ENCODE measurements at places on chromosomes 2 and 18.

DNA sequence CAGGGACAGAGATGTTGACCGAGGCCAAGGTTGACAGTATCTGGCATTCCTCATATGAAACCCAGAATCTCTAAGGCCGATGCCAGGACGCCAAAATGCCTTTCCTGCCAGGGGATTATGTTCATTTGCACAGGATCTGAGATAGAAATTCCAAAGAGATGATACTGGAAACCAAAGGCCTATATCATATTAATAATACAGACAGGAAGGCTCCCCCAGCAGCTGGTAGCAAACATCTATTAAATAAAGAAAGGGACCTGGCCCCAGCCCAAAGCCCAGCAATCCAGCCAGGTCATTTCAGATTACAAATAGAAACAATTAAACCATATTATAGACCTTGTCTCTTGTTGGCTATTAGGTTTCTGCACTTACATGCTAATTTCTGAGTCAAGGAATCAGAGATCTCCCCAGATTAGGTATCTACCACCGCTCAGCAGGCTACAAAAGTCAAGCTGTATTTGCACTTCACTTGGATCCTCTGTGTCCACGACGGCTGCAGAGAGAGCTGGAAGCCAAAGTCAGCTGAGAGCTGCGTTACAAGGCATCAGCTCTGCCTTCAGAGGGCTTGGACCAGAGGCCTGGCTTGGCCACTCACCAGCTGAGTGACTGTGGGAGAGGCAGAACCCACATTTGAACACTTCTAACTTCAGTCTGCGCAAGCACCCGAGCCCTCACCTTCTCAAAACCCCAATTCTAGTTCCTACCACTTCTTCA, 269.3 kb upstream of the SIX2 start:
- no peak for DNase-seq

DNA sequence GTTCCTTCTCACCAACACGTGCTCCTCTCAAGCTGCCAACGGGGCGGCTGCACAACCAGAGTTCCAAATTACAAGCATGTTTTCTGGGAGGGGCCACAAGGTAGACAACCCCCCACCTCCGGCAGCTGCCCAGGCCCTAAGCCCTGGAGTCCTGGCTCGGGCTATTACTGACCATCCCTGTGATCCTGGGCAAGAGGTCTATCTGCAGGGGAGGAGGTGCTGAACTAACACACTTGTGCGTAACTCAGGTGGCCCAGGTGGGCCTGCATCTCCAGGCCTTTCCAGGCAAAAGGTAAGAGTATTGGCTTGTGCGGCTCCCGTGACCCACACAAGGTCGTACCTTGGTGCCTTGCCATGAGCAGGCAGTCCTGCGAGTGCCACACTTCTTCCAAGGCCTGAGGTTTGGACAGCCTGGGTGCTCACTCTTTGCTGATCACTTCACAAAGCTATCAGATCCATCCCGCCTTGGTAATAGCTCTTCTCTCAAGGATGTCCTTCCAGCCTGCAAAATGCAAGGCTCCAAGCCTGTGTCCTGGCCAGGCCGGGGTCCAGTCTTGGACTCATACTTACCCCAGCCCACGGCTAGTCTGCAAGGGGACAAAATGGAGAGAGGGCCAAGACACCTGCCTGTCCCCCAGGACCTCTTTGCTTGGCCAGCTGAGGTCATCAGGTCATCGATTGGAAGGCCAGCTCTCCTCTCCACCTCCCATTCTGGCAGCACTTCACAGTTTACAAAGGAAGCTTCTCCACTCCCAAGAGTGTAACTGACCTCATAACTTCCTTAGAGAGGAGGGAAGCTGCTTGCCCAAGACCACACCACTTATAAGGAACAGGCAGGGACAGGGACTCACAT, 33.9 kb downstream of the ADRA2B start:
- no peak for DNase-seq

DNA sequence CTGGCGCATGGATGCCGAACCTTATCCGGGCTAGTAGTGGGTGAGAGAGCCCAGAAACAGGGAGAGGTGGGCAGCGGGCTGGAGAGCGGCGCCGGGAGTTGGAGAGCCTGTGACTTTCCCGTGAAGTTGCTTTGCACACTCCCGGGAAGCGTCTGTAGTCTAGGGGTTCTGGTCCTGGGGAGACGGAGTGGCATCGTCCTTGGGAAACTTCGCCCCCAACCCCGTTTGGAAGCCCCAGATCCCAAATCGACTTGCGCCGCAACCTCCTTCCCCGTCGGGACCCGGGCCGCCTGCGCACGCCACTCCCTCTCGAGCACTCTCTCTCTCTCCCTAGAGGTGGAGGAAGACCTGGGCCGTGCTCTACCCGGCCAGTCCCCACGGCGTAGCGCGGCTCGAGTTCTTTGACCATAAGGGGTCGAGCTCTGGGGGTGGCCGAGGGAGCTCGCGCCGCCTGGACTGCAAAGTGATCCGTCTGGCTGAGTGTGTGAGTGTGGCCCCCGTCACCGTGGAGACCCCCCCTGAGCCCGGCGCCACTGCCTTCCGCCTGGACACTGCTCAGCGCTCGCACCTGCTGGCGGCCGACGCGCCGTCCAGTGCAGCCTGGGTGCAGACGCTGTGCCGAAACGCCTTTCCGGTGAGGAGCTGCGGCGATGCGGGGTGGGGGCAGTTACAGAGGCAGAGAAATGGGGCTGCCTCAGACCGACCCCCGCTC, 456 bp downstream of the DOK1 start:
- DNase-seq: peak; percentile 25

DNA sequence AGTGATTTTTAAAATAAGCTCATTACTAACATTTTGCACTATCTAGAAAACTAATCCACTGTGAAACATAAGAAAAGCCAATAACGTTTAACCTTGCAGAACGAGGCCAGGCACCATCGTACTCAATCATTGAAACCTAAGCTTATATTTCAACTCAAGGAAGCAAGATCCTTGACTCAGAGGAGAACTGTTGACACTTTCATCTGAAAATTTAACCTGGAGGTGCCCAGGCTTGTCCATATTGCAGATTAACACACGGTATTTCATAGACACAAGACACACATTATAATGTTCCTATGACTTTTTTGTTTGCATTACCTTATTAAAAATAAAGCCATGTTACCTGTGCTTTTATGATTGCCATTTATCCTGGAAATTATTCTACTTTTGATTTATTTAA, 89.6 kb downstream of the ZNF385B start:
- DNase-seq: no peak

- DNase-seq: no peak
These were observed 84.1 kb downstream of the TSN start for GRCh38 chr2:121839584-121839983.

DNA sequence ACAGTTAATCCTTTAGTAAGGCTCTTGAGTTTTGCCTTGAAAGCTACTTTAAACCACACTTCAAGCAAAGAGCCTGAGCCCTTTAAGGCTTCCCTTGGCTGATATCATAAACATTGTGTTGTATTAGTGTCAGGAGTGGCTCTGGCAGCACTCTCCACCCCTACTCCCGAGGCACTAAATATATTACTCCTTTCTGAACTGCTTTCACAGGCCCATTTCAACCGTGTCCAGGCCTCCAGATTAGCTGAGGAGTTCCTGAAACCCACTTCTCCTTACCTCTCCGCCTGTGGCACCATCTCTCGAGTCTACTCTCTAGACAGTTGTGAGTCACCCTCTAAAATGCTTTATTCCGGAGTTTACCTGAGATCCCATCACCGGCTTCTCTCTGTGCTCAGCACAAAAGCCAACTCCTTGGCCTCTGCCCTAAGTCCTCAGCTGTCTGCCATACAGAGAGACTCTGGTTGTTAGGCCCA, 14.4 kb upstream of the STON1 start:
- no peak for DNase-seq

- no peak for DNase-seq
These were observed 654.9 kb upstream of the CNTNAP5 start for GRCh38 chr2:123370186-123370585.

GRCh38 chr2:120641366-120641771, 94.3 kb upstream of the GLI2 start:
- DNase-seq: no peak

DNA sequence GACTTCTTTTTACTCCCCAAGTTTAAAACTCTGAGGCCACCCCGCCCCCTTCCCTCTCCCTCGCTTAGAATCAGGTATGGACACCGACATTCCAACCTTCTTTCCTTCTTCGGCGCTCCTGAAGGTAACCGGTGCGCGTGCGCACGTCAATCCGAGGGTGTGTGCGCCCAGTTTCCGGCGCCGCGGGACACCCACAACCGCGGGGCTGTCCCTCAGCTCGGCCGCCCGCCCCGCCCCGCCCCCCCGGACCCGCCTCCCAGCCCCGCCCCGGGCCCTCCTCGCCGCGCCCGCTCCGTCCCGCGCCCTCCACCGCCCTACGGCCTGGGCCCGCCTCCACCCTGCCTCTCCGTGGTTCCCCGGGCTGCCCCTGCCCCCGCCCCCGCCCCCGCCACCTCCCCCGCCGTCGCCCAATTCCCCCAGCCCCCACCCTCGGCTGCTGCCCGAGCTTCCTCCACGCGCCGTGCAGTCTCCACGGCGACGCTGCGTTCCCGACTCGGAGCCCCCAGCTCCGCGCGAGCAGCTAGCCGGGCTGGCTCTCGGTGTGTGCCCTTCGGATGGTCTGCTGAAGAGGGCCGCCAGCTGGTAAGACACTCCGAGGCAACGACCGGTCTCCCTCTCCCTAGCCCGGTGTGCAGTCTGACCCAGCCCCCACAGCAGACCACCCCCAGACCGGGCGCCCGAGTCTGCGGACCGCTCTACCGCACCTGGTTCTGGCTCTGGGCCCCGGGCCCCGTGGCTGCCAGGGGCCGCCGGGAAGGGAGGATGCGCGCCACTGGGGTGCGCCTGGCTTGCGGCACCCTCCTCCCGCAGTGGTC, 635 bp downstream of the ERICH2 start:
- peak; percentile 51 for DNase-seq

- no peak for DNase-seq
These were observed 139.8 kb downstream of the OLA1 start for GRCh38 chr2:174108579-174108978.

- DNase-seq: no peak
These were observed 135.7 kb upstream of the NDUFV2 start for GRCh38 chr18:8966821-8967220.

GRCh38 chr2:100810603-100811145, 9.3 kb upstream of the NPAS2 start:
- DNase-seq: no peak

DNA sequence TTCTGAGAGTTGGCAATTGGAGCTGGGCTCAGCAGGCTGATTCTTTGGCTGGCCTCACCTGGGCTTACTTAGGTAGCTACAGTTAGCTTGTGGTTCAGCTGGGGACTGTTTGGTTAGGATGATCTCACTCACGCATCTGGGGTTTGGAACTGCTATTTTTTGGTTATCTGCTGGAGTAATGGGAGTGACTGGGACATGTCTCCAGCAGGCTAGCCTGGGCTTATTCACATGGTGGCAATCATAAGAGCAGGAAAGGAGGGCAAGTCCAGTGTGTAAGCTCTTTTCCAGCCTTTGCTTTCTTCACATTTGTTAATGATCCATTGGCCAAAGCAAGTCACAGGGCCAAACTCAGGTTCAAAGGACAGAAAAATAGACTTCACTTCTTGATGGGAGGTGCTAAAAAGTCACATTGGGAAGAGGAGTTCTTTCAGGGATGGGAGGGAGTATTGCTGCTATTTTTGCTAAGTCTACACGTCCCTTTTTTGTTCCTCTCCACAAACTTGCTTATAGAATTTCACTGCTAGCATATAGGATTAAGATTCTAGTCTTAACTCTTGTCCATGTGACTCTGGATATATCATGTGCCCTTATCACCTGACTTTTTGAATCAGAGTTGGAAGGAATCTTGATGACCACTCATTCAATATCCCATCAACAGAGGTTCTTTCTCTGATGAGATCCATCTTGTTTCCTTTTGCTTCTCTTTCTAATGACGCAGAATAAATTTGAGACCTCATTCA, 174.0 kb downstream of the ZFP36L2 start:
- no peak for DNase-seq

- DNase-seq: no peak
These were observed 151.8 kb upstream of the KCTD1 start for GRCh38 chr18:26700201-26700600.

DNA sequence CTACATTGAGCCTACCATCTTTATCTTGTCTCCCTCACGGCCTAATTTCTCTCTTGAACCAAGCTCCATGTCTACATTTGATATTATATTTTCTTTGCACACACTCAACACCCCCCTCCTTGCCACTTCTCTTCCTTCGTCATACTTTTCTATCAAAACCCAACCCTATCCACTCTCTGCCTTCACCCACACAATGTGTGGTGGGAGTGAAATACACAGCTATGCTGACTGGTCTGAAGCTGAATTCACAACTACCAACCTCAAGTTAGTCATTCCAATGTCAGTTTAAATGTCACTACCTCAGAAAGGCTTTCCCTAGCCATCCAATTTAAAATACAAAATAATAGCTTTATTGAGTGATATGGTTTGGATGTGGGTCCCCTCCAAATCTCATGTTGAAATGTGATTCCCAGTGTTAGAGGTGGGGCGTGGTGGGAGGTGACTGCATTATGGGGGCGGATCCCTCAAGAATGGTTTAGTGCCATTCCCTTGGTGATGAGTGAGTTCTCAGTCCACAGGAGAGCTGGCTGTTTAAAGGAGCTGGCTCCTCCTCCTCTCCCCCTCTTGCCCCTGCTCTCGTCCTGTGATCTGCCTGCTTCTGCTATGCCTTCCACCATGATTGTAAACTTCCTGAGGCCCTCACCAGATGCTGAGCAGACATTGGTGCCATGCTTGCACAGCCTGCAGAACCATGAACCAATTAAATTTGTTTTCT, 112.1 kb downstream of the DTNB start:
- no peak for DNase-seq

DNA sequence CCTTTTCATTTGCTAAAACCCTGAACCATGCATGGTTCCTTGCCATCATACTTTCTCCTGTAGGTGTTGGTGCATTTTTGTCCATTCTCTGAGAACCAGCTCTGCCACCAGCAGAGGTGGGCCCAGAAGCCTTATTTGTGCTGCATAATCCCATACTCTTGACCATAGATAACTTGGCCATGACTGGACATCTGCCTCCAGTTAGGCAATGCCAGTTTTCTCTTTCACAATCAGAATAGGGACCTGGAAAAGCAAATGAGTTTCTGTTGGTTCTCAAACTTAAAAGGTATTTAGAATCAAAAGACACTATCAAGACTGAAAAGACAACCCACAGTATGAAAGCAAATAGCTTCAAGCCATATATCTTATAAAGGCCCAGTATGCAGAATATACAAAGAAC, 167.3 kb downstream of the MAIP1 start:
- DNase-seq: no peak

DNA sequence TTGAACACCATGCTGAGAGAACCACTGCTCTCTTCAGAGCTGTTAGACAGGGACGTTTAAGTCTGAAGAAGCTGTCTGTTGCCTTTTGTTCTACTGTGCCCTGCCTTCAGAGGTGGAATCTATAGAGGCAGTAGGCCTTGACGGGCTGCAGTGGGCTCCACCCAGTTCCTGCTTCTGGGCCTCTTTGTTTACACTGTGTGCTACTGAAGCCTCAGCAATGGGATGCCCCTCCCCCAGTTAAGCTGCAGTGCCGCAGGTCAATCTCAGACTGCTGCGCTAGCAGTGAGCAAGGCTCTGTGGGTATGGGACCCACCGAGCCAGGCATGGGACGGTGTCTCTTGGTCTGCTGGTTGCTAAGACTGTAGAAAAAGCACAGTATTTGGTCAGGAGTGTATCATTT, 162.3 kb upstream of the NXPH2 start:
- no peak for DNase-seq

GRCh38 chr2:190909680-190910079, 29.1 kb downstream of the GLS start:
- no peak for DNase-seq

- no peak for DNase-seq
These were observed 281.9 kb downstream of the SRBD1 start for GRCh38 chr2:45329045-45329677.

GRCh38 chr2:162123806-162124758, 28.0 kb downstream of the GCG start:
- no peak for DNase-seq
